NCI-H1436 (cell line): ENCODE measurements at places on chromosomes 5 and 9.

- no peak for DNase-seq
Measured at GRCh38 chr5:131266370-131267060, 2.7 kb downstream of the CDC42SE2 start.

GRCh38 chr5:152181461-152181860 is 223.6 kb downstream of the NMUR2 start:
- no peak for DNase-seq

GRCh38 chr5:160363660-160364395 is 6.6 kb downstream of the C1QTNF2 start:
- DNase-seq, result no peak

- DNase-seq, result no peak
Measured at GRCh38 chr5:133295520-133295919, 243.7 kb downstream of the HSPA4 start.

GRCh38 chr5:89374144-89374784 is 491.3 kb upstream of the MEF2C start:
- peak; percentile 86 for DNase-seq

DNA sequence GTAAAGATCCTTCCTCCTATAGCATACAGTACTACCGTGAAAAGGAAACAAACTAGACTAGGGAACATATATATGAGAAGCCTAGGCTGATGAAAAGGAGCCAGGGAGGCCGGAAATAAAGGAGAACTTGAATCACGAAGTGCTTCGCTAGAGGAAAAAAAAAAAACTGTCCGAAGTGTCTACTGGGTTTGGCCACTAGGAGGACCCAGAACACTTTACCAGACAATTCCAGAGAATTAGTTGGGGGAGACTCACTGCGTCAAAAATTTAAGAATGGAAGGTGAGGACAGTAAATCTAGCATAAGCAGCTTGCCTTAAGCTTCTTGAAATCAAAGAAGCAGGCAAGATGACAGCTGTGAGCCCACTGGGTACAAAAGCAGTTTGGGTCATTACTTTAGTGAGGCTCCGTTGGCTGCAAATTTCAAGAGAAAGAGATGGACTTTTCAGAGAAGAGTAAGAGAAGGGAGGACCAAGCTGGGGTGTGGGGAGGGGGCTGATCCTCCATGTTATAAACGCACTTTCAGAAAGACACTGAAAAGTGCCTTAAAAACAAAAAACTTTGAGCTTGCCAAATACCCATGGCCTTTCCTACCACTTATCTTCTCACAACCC is 47.4 kb downstream of the P4HA2 start:
- DNase-seq, result peak; percentile 11

- DNase-seq, result no peak
Measured at GRCh38 chr5:3155046-3155445, 403.6 kb upstream of the IRX2 start.

- DNase-seq, result no peak
Measured at GRCh38 chr5:85334-85995, 6.5 kb upstream of the PLEKHG4B start.

- DNase-seq, result no peak
Measured at GRCh38 chr9:93011114-93011513, 47.4 kb upstream of the SUSD3 start.

DNA sequence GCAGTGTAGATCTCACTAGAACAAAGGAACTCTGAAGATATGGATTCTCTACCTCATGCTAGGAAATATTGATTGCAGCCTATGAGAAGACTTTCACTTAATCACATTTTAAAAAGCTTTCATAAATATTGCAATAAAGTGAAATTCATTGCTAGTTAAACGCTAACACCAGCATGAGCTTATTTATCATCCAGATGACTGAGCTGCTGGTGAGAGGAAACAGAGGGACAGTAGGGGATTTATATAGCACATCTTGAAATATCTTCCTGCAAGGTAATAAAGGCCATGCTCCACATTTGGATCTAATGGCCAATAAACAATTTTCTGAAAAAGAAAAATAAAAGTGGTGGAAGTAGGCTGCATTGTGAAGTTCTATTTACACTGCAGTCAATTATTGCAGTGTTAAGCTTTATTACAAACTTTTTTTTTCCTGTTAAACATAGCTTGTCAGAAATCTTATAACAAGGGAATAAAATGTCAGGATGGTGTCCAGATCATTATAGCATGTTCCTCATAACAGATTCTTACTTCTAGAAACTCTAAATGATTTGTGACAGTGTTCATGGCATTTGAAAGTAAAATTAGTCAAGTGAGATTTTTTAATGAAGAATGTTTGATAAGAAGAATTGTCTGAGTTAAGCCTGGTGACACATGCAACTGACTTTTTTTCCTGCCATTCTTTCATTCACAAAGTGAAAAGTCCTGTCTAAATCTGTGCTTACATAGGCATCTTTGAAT is 342.6 kb downstream of the DMAC1 start:
- DNase-seq, result no peak

GRCh38 chr5:178651046-178651810 is 24.4 kb upstream of the CLK4 start:
- no peak for DNase-seq

GRCh38 chr9:108663422-108663821 is 192.4 kb downstream of the ACTL7B start:
- no peak for DNase-seq

- no peak for DNase-seq
Measured at GRCh38 chr9:9874270-9874669, 738.5 kb downstream of the PTPRD start.

DNA sequence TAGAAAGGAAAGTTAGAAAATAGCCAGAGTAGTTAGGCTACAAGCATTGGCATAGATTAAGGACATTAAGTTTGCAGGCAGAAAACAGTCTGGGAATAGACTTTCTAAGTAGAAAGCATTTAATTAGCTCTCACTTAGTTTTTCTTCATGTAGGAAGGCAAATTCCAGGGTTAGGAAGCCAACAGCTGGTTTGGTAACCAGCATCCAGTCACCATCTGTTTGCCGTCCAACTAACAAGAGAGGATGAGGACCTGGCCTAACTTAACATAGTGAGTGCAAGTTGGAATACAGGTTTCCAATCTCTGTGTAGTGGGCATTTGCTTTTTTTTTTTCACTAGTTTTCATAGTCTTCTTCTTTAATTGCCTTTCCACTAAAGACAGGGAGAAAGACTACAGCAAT is 121.7 kb upstream of the NR3C1 start:
- DNase-seq, result no peak

DNA sequence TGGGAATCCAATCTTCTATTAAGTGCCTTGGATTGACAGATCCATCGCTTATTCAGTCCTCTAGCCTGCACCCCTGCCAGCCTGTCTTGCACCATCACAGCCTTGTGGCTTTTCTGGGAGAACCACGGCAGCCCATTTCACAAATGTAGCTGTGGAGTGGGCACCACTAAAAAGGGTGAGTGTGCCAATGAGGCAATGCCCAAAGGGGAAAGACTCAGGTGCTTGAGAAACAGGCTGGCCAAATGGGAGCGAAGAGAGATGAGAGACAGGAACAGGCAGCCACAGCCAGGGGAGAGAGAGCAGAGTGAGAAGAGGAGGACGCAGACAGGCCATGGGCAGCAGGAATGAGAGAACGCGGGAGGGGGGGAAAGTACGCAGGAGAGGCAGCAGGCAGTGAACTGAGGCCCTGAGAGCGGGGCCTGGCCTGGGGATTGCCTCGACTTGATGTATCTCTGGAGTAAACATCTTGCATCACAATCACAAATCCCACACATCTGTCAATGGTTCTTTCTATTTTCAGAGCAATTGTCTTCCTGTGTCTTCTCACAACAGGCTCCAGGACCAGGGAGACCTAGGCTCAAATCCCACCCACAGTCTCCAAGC is 173.1 kb downstream of the SYK start:
- DNase-seq, result no peak
